ENCODE measurements at places on chromosomes 6 and 20.

GRCh38 chr6:16700202-16700915, 60.9 kb downstream of the ATXN1 start:
- no peak for DNase-seq

- DNase-seq: no peak
These were observed 189.6 kb downstream of the ADAT2 start for GRCh38 chr6:143260857-143261256.

DNA sequence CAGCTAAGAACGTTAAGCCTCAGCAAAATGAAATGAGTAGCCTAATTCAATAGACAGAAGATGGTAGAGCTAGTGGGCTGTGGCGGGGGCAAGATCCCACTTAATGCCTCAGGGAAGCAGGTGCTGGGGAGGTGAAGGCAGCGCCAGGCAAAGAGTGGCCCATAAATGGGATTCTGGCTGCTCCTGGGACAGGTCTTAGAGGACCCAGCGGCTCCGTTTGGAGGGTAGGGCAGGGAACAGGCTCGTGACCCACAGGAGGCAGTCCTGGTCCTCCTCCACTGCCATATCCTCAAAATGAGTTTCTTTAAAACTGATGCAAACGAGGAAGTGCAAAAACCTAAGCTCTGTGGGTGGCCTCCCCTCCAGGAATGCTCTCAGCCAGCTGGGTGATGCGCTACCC, 32.7 kb downstream of the SAYSD1 start:
- DNase-seq: no peak

DNA sequence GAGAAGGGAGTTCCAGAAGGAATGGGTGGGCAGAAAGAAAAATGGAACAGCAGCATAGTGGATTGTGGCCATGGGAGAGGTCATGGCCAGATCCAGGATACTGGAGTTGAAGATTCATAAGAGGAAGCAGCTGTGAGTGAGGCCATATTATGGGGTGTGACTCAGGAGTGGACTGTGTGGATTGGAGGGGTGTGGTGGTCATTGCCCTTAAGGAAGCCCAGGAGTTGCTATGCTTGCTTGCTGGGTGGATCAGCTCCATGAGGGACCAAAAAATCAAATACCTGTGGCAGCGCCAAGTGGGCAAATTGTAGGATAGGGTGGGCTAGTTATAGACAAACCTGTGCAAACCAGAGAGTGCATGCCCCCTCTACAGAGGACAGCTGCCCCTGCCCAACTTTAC, 18.3 kb downstream of the LRRC1 start:
- no peak for DNase-seq

GRCh38 chr20:48740292-48740649, 87.5 kb downstream of the PREX1 start:
- DNase-seq: no peak

DNA sequence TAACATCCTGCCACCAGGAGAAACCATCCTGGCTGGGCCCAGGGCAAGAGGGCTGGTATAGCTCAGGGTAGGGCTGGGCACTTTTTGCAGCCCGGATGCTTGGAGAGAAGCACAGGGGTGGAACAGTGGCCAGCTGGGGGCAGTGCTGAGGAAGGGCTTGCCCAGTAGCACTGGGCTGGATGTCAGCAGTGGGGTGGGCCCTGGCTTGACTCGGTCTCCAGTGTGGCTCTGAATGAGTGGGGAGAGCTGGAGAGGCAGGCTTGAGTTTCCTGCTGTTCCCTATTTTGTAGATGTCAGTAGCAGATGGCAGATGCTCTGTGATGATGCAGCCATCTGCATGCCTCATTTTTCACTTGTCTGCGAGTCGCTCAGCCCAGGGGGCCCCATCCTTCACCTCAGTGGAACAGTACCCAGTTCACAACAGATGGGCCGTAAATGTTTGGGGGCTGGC, 56.3 kb upstream of the TULP1 start:
- peak; percentile 7 for DNase-seq

GRCh38 chr6:24744911-24745310, 26.0 kb upstream of the C6orf62 start:
- no peak for DNase-seq

GRCh38 chr6:165487950-165488349, 175.1 kb downstream of the PDE10A start:
- DNase-seq: no peak

DNA sequence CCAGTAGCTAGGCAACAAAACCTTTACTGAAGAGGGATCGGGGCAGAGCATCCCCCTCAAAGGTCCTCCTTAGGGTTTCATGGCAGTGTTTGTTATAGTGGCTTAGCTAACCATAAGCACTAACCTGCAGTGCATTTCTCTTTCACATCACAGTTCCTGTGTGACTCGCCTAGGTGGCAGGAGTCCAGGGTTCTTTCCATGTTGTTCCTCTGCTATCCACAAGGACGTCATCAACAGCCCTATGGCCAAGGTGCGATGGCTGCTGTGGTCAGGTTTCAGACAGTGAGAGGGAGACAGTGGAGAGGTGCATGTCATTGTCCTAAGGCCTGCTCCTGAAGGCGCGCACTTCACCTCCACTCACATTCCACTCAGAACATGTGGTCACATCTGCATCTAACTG, 38.8 kb upstream of the FOXA2 start:
- DNase-seq: no peak

DNA sequence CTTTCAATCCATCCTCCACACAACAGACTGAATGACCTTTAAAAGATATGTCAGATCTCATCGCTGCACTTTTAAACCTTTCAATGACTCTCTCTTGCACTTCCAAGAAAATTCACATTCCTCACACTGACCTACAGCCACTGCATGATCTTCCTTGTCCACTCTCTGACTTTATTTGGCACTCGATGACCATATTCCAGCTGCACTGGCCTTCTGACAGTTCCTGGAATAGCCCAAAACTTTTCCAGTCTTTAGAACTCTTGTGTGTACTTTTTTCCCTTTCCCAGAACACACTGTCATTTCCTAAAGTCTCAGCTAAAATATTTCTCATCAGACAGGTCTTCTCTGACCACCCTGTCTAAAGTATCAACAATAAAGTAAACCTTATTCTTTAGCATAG, 174.6 kb downstream of the ADGRG6 start:
- no peak for DNase-seq

Data from stimulated activated CD8-positive, alpha-beta memory T cell treated with anti-CD3 and anti-CD28 coated beads, Interleukin-2, amount 100 ng/mL, for 48 hours (primary cell).